ENCODE measurements at places on chromosomes 3 and 15. TPM values are rescaled to one million over a fixed set of nuclear protein-coding genes. Genes with fewer than 3 reads are reported as not detected.

DNA sequence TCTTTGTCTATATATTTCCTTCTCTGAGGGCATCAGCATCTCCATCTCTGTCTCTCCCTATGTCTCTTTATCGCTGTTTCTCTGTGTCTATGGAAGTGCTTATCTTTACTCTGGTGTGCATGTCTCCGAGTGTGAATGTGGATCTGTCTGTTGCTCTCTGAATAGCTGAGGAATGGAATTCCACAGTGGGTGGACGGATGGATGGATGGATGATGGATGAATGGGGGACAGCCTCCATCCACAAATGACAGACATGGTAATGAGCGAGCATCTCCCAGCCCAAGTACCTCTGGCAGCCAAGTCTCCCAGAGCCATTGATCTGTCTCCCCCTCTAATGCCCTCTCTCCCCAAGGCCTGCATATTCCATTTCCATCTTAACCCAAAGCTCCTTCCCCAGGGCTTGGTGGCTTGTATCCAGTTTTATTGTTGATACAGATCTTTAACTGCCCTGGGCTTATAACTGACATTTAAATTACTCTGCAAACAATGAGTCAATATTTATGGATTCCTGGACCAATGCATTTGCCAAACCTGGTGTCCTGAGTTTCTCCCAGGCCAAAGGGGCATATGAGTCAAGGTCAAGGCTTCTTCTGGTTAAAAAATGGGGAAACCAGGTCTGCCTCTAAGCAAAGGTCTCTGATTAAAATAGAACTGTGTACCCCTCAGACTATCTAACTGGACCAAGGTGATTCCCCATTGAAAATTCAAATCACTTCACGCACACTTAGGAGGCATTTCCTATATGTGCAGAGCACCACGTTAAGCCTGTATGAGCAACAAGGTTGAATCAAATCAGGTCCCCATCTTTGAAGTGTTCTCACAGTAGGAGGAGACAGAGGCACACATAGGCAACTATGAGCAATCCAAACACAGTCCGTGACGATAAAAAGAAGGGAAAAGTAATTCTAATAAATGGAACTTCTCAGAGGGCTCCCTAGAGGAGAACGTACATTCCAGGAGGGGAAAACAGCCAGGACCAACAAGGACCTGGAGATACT, 109.9 kb downstream of the TLE3 start:
- DNase-seq: no peak

The BCL2A1 gene
- 0.82 TPM for total RNA-seq

- DNase-seq: no peak
Observed at GRCh38 chr3:44069276-44069675, 172.4 kb upstream of the TOPAZ1 start.

GRCh38 chr3:57699591-57699990, 6.7 kb upstream of the DENND6A start:
- no peak for DNase-seq

DNA sequence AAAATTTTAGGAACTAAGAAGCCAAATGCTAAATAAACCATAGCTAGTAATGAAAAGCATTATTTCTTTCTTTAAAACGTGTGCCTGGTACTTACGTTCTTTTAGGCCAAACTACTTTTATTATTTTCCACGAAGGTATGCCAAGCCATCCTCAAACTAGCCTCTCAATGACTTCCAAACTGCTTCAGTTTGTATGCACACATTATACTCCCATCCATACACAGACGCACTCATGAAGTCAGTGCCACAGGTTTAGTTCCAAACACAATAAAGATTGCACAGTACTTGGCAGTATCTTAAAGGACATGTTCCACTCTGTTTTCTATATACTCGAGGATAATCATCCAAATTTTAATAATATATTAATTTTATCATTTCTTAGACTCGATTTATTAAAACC, 609.2 kb upstream of the ZNF385D start:
- DNase-seq: no peak

The PIERCE2 gene
- 3.7 TPM for total RNA-seq

DNA sequence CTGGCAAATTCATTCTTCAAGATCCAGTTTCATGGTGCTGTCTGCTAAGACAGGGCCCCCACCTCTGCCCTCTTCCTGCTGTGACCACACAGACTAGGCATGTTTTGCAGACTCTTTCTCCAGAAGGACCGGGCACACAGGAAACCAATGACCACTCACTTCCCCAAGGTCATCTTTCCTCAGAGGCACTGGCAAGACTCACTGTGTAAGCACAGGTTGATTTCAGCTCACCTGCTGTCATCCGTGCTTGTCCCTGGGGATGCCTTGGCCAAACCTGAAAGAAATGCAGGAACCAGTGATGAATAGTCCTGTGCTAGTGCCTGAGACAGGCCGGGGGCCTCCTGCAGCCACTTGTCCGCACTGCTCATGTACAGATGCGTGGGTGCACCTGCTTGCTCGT, 33.5 kb downstream of the ALS2CL start:
- no peak for DNase-seq

DNA sequence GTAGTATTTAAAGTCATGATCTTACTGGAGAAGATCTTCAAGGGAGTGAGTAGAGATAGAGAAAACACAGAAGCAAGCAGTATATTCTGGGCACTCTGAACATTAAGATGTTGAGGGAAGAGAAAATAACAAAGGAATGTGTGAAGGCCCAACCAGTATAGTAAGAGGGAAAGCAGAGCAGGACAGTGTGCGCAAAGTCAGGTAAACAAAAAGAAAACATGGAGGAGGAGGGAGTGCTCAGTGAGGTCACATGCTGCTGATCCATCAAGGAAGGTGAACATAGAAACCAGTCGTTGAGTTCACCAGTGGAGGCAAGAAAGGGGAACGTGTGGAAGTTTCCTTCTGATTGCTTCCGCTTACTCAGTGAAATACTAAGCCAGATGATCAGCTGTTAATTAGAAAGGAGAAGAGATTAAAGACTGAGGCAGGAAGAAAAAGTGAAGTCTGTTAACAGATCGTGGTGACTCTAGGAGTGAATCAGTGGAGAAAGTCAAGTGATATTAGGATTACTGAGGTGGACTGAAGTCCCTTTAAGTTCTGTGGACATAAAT, 47.2 kb downstream of the OPA1 start:
- no peak for DNase-seq

The ILDR1 gene
- not detected for total RNA-seq

- no peak for DNase-seq
Observed at GRCh38 chr3:17643691-17644090, 98.7 kb downstream of the TBC1D5 start.

- DNase-seq: no peak
Observed at GRCh38 chr3:45597581-45597980, 3.0 kb downstream of the LIMD1 start.

- DNase-seq: no peak
Observed at GRCh38 chr3:59380146-59380545, 330.3 kb upstream of the CFAP20DC start.

The DOCK3 gene
- total RNA-seq: 39.9 TPM

The CKMT1B gene
- 7.7 TPM for total RNA-seq

GRCh38 chr3:136161516-136161915, 34.6 kb downstream of the MSL2 start:
- no peak for DNase-seq

The APOD gene
- 2.9 TPM for total RNA-seq

GRCh38 chr15:64774037-64774628, 1.3 kb downstream of the RBPMS2 start:
- no peak for DNase-seq

The PPM1L gene
- total RNA-seq: 63.2 TPM

The MAGEF1 gene
- 46.9 TPM for total RNA-seq

- DNase-seq: no peak
Observed at GRCh38 chr3:190017521-190018288, 103.0 kb downstream of the P3H2 start.

- DNase-seq: no peak
Observed at GRCh38 chr15:66105286-66106265, 148.0 kb downstream of the MEGF11 start.

The NDUFB5 gene
- 172 TPM for total RNA-seq

DNA sequence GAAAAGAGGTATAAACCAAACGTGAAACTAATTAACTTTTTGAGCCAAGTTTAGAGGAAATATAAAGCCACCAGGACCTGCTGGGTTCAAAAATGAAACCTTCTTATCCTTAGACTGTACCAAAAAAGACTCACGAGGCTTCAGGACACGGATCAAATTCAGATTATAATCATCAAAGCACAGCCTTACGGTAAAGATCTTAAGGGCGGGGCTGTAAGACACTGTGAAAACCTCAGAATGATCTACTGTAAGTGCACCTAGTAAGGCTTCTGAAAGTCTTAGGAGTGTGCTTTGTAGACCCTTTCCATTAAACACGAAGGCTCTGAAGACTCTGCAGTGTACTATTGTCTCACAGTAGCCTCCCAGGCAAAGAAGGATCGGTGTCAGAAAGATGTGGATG, 26.8 kb downstream of the TARS3 start:
- no peak for DNase-seq

- DNase-seq: no peak
Observed at GRCh38 chr3:151329363-151329762, at the start of gene P2RY13. Gene P2RY13, minus strand, starts transcription at chr3:151329549. Its CDS starts 21 bp downstream, at chr3:151329528.
